ENCODE measurements at places on chromosomes 12 and 14. TPM values are rescaled to one million over a fixed set of nuclear protein-coding genes. Genes with fewer than 3 reads are reported as not detected.

GRCh38 chr12:127236491-127236890, 1030.5 kb upstream of the TMEM132C start:
- no peak for DNase-seq

DNA sequence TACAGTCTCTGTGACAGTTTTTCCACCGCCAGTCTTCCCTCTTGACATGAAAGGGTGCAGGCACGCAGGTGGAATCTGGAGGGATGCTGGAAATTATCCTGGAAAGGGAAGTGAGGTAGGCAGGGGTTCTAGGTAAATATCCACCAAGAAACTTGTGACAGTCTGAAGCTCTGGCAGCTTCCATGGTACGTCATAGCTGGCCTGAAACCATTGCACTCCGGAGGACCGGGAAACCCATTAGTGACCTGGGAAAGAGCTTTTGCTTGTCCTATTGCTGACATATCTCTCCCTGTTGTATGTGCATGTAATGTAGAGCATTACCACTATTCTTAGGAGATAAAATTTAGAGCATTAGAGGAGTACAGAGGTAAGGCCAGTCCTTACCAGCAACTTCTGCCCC, 275.9 kb downstream of the EGLN3 start:
- DNase-seq: no peak

DNA sequence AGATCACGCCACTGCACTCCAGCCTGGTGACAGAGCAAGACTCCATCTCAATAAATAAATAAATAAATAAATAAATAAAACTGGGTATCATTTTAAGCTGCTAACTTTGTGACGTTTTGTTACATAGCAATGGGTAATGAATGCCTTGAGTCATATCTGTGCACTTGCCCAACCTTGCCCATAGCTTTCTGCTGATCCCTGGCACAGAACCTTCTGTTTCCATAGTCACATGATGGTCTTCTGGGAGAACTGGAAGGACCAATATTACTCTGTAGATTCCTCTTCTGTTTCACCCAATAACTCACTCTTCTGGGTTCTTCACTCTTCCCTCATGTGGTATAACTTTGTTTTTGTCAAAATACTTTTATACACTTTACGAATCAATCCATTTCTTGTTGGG, 140.8 kb downstream of the SCARB1 start:
- no peak for DNase-seq

DNA sequence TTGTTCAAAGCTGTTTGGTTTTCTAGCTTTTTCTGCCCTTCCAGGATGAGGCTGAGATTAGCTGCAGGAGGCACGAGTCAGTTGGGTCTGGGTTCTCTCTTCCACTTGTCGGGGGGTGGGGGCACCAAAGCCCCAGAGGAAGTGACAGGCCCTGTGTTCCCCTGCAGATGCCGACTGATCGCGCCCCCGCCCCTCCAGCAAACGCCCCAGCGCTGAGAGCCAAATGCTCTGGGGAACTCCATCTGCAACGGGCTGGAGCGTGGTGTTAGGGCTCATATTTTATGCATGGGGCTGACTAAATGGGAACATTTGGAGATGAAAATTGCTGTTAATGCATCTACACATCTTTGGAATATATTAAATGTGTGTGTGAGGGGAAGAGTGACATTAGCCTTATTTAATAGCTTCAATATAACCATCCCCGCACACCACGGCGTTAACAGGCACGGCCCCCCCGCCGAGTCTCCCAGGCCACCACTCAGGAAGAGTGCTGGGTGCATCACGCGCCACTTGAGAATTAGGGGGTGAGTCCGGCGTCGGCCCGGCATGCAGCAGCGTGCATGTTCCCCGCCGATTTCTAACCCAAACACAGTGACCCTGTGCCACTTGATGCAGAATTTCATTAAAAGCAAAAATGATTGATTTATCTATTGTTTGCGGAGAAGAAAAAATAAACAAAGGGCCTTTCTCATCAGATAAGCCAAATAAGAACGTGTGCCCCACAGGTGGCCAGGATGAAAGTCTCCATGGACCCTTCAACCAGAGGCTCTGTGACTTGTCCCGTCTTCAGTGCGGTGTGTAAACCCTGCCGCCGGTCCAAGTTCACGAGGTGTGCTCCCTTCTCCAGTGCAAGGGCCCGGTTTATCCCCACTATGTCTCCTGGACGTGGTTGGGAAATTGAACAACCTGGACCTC, 165.0 kb upstream of the RTL1 start:
- peak; percentile 64 for DNase-seq

DNA sequence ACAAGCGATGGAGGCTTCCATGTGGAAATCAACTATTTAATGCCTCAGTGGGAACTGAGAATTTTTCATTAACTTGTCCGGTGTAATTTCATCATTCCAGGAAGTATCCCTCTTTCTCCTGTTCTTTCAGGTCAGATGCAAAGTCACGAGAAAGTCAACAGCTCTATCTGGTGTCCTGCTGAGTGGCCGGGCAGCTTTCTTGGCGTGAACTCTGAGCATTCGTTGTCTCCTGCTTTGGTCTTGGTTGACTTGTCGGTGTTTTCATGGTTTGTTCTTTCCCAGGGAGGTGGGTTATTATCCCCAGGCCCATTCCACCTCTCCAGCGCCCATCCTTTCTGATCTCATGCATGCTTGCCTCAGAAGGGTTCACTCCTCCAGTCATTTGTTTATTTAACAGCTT, 149.1 kb downstream of the GLT1D1 start:
- no peak for DNase-seq

MGP gene
- 5,579 TPM for total RNA-seq

DNA sequence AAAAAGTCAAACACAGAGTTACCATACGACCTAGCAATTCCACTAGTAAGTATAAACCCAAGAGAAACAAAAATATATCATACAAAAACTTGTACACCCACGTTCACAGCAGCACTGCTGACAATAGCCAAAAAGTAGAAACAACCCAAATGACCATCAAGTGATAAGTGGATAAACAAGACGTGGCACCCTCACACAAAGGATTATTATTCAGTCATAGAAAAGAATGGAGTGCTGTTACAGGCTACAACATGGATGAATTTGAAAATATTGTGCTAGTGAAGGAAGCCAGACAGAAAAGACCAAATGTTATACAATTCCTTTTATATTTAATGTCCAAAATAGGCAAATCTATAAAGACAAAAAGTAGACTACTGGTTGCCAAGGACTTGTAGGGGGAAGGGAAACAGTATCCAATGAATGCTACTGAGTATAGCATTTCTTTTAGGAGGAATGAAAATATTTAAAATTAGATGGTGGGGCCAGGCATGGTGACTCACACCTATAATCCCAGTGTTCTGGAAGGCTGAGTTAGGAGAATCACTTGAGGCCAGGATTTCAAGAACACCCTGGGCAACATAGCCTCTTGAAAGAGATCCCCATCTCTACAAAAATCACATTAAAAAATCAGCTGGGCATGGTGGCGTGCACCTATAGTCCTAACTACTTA, 41.9 kb downstream of the SPTLC2 start:
- no peak for DNase-seq

DNA sequence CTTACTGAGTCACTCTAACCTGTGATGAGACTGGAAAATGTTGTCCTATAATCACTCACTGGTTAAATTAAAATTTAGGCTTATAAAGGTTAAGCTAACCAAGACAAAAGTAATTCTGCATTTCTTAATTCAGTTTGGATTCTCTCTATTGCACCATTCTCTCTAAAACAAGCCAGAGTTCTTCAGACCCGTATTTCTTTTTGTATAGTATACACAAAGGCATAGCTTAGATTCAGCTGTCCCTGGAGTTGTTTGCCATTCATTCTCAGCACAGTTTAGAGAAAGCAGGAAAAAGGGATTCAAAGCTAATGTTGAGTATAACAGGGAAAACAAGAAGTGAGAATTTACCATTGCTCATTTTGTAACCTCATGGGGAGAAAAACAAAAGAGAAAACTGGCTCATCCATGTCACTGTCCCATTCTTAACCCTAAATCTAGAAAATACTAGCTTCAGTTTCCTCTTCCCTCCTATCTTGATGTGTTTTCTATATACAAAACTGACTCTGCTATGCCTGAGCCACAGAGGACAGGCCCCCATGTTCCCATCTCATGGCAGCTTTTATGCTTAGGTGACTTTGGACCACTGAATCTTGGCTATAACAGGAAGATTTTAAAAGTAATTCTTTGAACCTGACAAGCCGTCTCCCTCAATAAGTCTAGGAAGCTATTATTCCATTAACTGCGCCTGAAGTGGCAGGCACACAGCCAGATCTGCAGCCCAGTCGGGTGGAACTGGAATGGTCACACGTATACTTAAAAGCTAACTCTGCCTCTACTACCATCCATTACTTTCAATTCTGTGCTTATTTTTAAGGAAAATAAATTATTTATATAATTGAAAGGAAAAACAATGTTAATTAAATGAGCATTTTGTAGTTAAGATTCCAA, 7.0 kb downstream of the AREL1 start:
- no peak for DNase-seq

DNA sequence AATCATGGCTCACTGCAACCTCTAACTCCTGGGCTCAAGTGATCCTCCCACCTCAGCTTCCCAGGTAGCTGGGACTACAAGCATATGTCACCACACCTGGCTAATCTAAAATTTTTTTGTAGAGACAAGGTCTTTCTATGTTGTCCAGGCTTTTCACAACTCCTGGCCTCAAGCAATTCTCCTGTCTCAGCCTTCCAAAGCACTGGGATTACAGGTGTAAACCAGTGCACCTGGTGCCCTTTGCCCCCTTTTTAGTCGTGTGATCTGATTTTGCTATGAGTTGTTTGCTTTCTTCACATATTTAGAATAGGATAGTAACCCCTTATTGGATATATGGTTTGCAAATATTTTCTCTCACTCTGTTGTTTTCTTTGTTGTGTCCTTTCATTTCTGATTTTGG, 1.7 kb upstream of the RAD52 start:
- DNase-seq: no peak

DNA sequence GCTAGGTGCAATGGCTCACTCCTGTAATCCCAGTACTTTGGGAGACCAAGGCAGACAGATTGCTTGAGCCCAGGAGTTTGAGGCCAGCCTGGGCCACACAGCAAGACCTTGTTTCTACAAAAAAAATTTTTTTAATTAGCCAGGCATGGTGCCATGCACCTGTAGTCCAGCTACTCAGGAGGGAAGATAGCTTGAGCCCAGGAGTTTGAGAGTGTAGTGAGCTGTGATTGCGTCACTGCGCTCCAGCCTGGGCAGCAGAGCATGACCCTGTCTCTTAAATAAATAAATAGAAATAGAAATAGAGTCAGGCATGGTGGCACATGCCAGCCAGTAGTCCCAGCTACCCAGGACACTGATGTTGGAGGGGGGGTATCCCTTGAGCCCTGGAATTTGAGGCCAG, 36.7 kb upstream of the CLIP1 start:
- DNase-seq: peak; percentile 9

DNA sequence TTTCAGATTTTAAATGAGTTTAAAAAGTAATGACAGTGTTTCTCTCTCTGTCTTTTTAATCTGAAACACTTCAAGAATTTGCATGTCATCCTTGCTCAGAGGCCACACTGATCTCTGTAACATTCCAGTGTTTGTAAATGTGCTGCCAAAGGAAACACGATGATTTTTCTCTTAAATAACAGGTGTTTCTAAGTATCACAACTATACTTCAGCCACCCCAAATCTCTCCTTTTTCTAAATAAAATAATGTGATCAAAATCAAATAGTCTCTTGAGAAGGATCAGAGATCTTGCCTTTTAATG, 3.3 kb upstream of the GALC start:
- DNase-seq: no peak

DNA sequence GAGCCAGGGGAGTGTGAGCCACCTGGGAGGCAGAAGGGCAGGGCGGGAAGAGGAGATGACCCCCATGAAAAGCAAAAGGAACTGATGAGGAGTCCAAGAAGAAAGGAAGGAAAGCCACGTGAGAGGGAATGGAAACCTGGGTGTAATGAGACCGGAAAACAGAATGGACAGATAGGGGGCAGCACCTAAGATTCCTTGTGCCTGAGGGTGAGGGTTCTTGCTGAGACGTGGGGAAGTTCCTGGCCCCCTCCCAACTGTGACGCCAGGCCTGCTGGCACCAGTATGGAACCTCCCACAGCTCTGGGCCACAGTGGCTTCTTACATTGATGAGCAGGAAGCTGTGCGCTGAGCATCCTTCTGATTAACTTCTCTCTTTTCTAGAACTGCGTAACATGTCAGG, 30.8 kb downstream of the TTC7B start:
- DNase-seq: peak; percentile 91

DNA sequence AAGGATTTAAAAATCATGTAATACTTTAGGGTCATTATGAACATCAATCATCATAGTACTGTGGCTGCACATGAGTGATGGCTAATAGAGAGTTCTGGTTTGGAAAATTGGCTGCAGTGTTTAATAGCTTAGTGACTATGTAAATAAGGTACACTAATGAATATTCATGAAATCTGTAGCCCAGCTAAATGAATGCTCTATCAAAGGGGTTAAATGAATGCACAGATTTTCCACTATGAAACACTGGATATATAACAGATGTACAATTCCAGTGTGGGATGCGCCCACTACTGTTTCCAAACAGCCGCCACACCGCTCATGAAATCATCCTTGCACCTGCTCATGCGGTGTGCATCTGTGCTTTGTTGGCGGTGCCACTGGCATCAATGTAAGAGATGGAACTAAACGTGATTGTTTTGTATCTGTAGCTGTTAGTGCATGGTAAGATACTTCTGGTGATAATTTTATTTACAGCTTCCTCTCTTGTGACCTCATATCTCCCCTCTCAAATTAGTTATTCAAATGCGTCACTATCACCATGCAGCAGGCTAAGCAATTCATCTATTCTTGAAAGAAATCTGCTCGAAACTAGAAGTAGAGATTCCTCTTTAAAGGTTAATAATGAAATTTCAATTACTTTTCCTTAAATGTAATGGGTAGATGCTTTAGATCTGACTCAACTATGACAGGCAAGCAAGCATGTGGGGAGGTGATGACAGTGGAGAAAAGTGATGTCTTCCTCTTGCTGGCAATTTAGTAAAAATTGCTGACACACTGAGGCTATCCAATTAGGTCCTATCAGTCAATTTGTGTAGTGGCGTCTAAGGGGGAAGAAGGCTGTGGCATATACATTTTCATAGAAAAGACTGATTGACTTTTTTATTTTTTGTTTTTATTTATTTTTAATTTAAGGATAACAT, 433.6 kb downstream of the AEBP2 start:
- no peak for DNase-seq
